ENCODE measurements at places on chromosomes 3 and 15.

- DNase-seq: no peak
Observed at GRCh38 chr3:10485380-10485779, 20.0 kb downstream of the ATP2B2 start.

GRCh38 chr15:65623103-65623502, 1.4 kb downstream of the SLC24A1 start:
- no peak for DNase-seq

- DNase-seq: no peak
Observed at GRCh38 chr3:120284747-120285507, at the start of gene GPR156. Gene GPR156 (minus strand): TSS chr3:120285222. CDS start chr3:120244098, 41,124 bp downstream.

GRCh38 chr15:43826508-43827341, at the start of gene WDR76:
Gene WDR76 (plus strand): TSS chr15:43827002. CDS start chr15:43827033, 31 bp downstream.
- DNase-seq: peak; percentile 52

DNA sequence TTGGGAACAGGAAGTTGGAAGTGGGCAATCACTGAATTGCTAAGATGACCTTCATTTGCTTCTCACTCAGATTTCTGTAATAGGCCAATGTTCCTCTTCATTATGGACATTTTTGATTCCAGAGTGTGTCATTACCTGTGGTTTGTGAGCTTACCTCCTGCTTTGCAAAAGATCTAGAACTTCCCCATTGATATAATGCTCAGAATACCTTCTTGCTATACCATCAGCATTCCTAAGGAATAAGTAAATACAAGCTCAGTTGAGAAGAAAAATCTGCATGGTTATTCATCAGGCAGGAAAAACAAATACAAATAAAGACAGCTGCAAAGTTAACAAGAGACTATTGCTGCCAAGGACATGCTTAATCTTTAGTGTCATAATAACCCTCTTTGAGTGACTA, 5.6 kb upstream of the RPL14 start:
- DNase-seq: no peak

DNA sequence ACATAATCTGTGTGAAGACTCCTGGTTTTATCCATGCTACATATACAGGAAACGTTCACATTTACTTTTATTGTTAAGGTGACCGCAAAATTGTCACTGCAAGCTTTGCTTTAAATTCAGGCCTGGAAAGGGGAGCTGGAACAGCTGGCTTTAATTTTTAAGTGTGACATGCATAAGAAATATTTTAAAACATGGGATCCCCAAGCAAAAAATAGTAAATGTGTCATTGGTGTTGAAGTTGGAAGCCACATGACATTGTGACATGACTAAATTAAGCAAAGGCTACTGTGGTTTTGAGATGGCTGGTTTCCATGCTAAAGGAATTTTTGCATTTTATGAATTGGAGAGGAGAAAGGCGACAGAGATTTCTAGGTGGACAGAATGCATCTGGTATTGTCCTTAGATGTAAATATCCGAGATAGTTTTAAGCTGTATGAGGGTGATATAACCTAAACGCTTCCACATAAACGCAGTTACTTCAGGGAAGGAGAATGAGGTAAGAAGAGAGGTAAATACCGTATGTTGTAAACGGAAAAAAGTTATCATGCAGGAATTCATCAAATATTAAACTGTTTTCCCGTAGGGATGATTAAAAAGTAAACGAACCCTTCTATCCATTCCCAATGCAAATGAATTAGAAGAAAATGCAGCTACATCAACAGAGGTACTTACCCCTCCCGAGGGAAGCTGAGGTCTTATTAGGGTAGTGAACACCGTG, 927 bp upstream of the FYTTD1 start:
- no peak for DNase-seq

Measured in AG09319 (cell line).